Smooth muscle cell of the coronary artery (primary cell): ENCODE measurements at places on chromosomes 1 and 21. TPM values are rescaled to one million over a fixed set of nuclear protein-coding genes. Genes with fewer than 3 reads are reported as not detected.

Gene SH2D1B
- not detected in 2 replicates for total RNA-seq

Gene DNAJC28
- total RNA-seq, result 0.12 and 1.4 TPM in 2 replicates

Gene DNASE2B
- total RNA-seq, result not detected in 2 replicates

Gene WLS
- total RNA-seq, result 61.0 and 92.7 TPM in 2 replicates

Gene LRRC38
- 0.12 and 0.38 TPM in 2 replicates for total RNA-seq

Gene GJA9
- 0.12 TPM in 1 of 2 replicates, not detected in the other for total RNA-seq

Gene SERTAD4
- total RNA-seq, result 2.8 TPM in 1 of 2 replicates, not detected in the other

Gene OR2L2
- total RNA-seq, result not detected in 2 replicates

Gene MSH4
- 0.08 and 0.35 TPM in 2 replicates for total RNA-seq

Gene ANKRD65
- 0.23 TPM in 2 replicates for total RNA-seq

Gene VSIG8
- total RNA-seq, result 0.08 TPM in 1 of 2 replicates, not detected in the other

Gene ORC1
- total RNA-seq, result under 0.01 and 1.9 TPM in 2 replicates

Gene CA6
- not detected in 2 replicates for total RNA-seq

Gene TSNAX
- total RNA-seq, result 23.9 and 29.2 TPM in 2 replicates

Gene MXRA8
- 200 and 222 TPM in 2 replicates for total RNA-seq

Gene WNT3A
- not detected in 2 replicates for total RNA-seq

Gene PTGS2
- total RNA-seq, result 3.5 and 20.8 TPM in 2 replicates

Gene KIAA0040
- total RNA-seq, result 0.47 and 2.5 TPM in 2 replicates

Gene AGRN
- 27.4 and 48.4 TPM in 2 replicates for total RNA-seq

Gene TNFRSF9
- 1.2 TPM in 1 of 2 replicates, not detected in the other for total RNA-seq

Gene MAP3K7CL
- total RNA-seq, result 38.0 and 90.5 TPM in 2 replicates

Gene C1orf115
- 0.82 and 1.2 TPM in 2 replicates for total RNA-seq

Gene OR2T2
- not detected in 2 replicates for total RNA-seq
